Liver (tissue), 10 donors: ENCODE measurements at places on chromosomes 1 and 21. TPM values are rescaled to one million over a fixed set of nuclear protein-coding genes. Genes with fewer than 3 reads are reported as not detected.

Gene HES2
- total RNA-seq: not detected

Gene ADORA3
- 2.3 TPM for total RNA-seq

Gene BRINP3
- total RNA-seq: not detected

Gene GSTM1
- total RNA-seq: 273 TPM

Gene TNNI3K
- total RNA-seq: not detected

Gene ZMYND12
- total RNA-seq: 2.1 TPM

Gene HPDL
- 5.2 TPM for total RNA-seq

Gene APH1A
- total RNA-seq: 65.3 TPM

Gene BRDT
- not detected for total RNA-seq

Gene COL6A1
- total RNA-seq: 34.9 TPM

Gene EFNA3
- total RNA-seq: 0.47 TPM

Gene DOCK7
- total RNA-seq: 35.1 TPM

Gene IGSF8
- total RNA-seq: 9.8 TPM

Gene COL16A1
- 3.8 TPM for total RNA-seq

Gene LCE3D
- total RNA-seq: not detected

Gene CR2
- total RNA-seq: 0.14 TPM

Gene PBX1
- 17.3 TPM for total RNA-seq

Gene PPM1J
- total RNA-seq: 0.08 TPM

Gene ABCD3
- 71.6 TPM for total RNA-seq

Gene HSD3B2
- total RNA-seq: 0.25 TPM

Gene FALEC
- total RNA-seq: not detected
